Suprapubic skin (tissue), 4 donors: ENCODE measurements at places on chromosomes 4 and X. TPM values are rescaled to one million over a fixed set of nuclear protein-coding genes. Genes with fewer than 3 reads are reported as not detected.

Gene UGT2B17
- not detected for total RNA-seq

GRCh38 chr4:109967798-109968520, 55.3 kb downstream of the EGF start:
- H3K4me1 ChIP-seq = peaks cover 9% of the 10 kb centered on the region
- peak overlapping the region; percentile 39 for H3K27ac ChIP-seq
- H3K36me3 ChIP-seq = no peaks in the 10 kb centered on the region
- H3K27me3 ChIP-seq = no peaks in the 10 kb centered on the region

Gene HEPH
- total RNA-seq = 2.8 TPM

Gene TBX22
- total RNA-seq = not detected

Gene DIPK2B
- 13.3 TPM for total RNA-seq

DNA sequence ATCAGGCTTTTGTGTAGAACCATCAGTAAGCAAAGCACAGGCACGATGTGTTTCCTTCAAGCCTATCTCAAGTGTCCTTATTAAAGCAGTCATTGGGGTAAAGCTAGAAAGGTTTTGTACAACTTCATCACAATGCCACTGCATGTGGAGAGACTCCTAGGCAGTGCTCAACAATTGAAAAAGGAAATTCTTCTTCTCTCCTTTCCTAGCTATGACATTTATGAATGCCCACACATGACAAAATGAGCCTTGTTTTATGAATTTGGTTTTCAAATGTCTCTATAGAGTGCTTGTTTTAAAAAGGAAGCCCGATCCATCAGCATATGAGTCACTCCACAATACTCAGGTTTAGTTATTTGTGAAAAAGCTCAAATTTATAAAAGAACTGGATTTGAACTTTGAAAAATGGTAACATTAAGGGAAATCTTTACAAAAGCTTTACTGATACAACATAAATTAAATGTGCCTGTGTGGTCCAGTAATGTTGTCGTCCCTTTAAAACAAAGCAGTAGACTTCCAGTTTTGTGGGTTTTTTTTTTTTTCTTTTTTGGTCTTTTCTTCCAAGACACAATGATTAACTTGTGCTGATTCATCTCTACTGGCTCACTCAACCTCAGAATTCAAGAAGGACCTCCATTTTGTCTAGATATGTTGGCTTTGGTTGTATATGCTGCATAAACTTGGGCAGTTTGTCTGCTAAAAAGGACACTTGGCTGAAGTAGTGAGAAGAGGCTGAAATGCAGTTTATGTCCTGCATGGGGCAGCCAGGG, 273.8 kb downstream of the GASK1B start:
- no peak overlapping the region for H3K4me3 ChIP-seq
- H3K27ac ChIP-seq = no peak overlapping the region
- no peaks in the 10 kb centered on the region for H3K4me1 ChIP-seq
- no peak for DNase-seq
- H3K27me3 ChIP-seq = no peaks in the 10 kb centered on the region
- no peaks in the 10 kb centered on the region for H3K36me3 ChIP-seq

- no peak for DNase-seq
- H3K4me1 ChIP-seq = no peaks in the 10 kb centered on the region
- no peak overlapping the region for H3K27ac ChIP-seq
Observed at GRCh38 chrX:126695375-126695896, 124.1 kb upstream of the PRR32 start.

Gene GSX2
- not detected for total RNA-seq

Gene ATP7A
- total RNA-seq = 29.9 TPM

GRCh38 chr4:119268466-119268865, 53.5 kb downstream of the FABP2 start:
- H3K4me1 ChIP-seq = peaks cover 2% of the 10 kb centered on the region
- DNase-seq = no peak
- no peak overlapping the region for H3K4me3 ChIP-seq
- peaks cover 47% of the 10 kb centered on the region for H3K36me3 ChIP-seq

Gene HSFX1
- total RNA-seq = 1.3 TPM

GRCh38 chr4:2940267-2941137, 22.7 kb downstream of the NOP14 start:
- peaks cover 31% of the 10 kb centered on the region for H3K4me1 ChIP-seq
- H3K4me3 ChIP-seq = no peak overlapping the region
- H3K36me3 ChIP-seq = peaks cover 80% of the 10 kb centered on the region

Gene SSX4B
- not detected for total RNA-seq

Gene CABS1
- not detected for total RNA-seq

Gene HHIP
- 0.10 TPM for total RNA-seq

DNA sequence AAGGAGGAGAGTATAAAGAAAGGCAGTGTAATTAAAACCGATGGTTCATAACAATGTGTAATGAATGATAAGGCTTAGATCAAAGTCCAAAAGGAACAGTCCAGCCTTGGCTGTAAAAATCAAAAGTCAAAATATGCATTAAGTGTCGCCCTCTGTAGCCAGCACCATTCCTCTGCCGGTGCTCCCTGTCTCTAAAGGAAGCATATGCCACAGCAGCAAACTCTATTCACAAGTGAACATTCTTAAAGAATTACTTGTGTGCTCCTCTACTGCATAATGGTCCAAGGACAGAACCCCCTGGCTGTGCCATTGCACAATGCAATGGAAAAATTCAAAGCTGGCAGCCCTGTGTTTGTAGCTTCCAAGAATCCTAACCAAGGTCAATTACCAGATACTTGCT, 16.3 kb upstream of the MBNL3 start:
- H3K36me3 ChIP-seq = no peaks in the 10 kb centered on the region
- H3K4me1 ChIP-seq = no peaks in the 10 kb centered on the region
- H3K27ac ChIP-seq = no peak overlapping the region
- DNase-seq = no peak
- H3K4me3 ChIP-seq = no peak overlapping the region

- no peak overlapping the region for H3K4me3 ChIP-seq
- H3K27ac ChIP-seq = no peak overlapping the region
- no peaks in the 10 kb centered on the region for H3K27me3 ChIP-seq
- no peaks in the 10 kb centered on the region for H3K36me3 ChIP-seq
- H3K4me1 ChIP-seq = no peaks in the 10 kb centered on the region
- no peak for DNase-seq
Observed at GRCh38 chr4:188719794-188720193, 580.6 kb downstream of the TRIML1 start.

Gene FAM149A
- 2.9 TPM for total RNA-seq

Gene ZBED1
- 52.1 TPM for total RNA-seq

DNA sequence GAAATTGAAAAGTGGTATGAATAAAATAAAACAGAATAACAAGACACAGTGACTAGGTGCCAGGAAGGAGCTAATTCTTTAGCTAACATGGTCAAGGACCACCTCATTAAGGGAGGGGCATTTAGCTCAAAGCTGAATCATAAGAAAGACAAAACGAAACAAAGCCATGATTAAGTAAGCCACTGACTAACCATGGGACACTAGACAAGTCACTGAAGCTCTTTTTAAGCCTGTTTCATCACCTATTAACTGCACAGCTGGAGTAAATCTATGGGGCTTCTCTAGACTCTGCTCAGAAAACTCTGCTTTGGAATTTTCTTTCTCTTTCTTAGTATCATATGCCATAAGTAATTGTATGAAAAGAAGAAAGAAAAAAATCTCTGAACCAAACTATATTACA, 49.8 kb upstream of the C1QTNF7 start:
- H3K4me3 ChIP-seq = no peak overlapping the region
- peak overlapping the region; percentile 32 for H3K27ac ChIP-seq
- no peak for DNase-seq
- H3K27me3 ChIP-seq = no peaks in the 10 kb centered on the region
- H3K4me1 ChIP-seq = peaks cover 20% of the 10 kb centered on the region
- no peaks in the 10 kb centered on the region for H3K36me3 ChIP-seq

Gene RNF175
- not detected for total RNA-seq

DNA sequence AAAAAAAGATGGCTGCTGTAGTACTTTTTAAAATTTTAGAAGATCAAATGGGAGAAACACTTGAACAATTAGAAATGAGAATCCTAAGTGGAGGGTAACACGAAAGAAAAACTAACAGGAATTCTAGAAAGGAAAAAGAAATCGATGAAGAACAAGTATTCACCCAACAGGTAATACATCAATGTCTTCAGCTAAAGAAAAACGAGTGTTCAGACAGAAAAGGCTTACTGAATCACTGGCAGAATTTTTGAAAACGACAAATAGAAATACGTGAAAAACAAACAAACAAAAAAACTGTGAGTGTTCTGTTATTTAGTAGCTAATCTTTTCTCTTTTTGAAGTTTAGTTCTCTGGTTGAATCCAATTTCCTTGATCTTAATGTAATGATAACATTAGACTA, 1.8 kb downstream of the MAD2L1 start:
- peaks cover 22% of the 10 kb centered on the region for H3K4me1 ChIP-seq
- H3K4me3 ChIP-seq = no peak overlapping the region
- no peaks in the 10 kb centered on the region for H3K27me3 ChIP-seq
- DNase-seq = no peak
- H3K27ac ChIP-seq = no peak overlapping the region

Gene ZNF718
- total RNA-seq = 20.5 TPM

DNA sequence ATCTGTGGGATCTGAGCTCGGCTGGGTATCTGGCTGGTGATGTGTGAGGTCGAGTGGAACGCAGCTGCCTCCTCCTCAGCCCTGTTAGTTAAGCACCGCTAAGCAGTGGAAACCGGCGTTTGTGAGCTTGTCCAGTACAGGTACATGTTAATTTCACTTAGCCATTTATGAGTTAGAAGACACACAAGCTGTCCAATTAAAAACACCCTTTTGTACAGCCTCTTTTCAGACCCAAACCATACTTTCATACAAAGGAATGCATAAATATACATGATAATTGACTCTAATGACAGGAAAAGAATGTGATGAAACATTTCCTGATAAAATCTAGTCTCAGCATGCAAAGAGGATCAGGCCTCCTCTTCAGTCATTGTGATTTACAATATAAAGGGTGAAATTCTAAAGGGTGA, 163.6 kb upstream of the FAT1 start:
- no peak overlapping the region for H3K27ac ChIP-seq
- no peak overlapping the region for H3K4me3 ChIP-seq
- no peaks in the 10 kb centered on the region for H3K27me3 ChIP-seq
- no peak for DNase-seq
- H3K4me1 ChIP-seq = peaks cover 4% of the 10 kb centered on the region
- no peaks in the 10 kb centered on the region for H3K36me3 ChIP-seq

Gene ART3
- total RNA-seq = 0.48 TPM

DNA sequence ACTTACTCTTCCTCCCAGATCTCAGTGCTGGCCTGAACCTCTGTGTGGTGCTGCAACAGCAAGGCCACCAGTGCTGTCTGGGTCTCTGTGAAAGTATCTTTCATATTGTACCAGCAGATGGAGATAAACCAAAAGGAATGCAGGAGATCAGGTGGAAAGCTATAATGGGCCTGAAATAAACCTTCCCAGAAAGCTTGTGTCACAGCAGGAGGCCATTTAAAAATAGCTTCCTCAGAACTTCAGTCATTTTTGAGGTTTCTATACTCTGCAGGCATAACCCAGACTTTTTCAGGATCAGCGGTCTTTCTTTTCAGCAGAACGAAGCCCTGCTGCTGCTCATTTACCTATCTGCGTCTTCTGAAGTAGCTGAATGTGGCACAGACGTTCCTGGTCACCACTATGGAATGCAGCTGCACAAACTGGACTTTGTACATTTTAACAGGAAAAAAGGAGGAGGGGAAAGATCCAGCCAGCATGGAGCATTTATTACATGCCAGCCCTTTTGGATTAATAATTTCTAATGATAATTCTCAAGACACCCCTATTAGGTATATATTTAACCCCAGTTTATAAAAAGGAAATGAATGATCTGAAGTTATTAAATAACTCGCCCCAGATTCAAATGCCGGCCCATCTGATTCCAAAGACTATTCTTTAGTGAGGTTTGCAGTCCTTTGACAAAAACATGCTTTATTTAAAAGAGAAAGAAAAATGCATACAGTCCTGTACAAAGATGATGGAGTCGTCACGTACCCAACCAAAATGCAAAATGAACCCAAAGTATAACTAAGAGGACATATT, 119.7 kb downstream of the NFKB1 start:
- H3K36me3 ChIP-seq = peaks cover 15% of the 10 kb centered on the region
- H3K4me3 ChIP-seq = no peak overlapping the region
- no peak for DNase-seq
- H3K27me3 ChIP-seq = no peaks in the 10 kb centered on the region
- no peak overlapping the region for H3K27ac ChIP-seq

Gene CFAP47
- not detected for total RNA-seq

Gene APOO
- total RNA-seq = 11.4 TPM

- H3K27ac ChIP-seq = no peak overlapping the region
- H3K36me3 ChIP-seq = no peaks in the 10 kb centered on the region
- H3K4me3 ChIP-seq = no peak overlapping the region
- no peaks in the 10 kb centered on the region for H3K27me3 ChIP-seq
- no peaks in the 10 kb centered on the region for H3K4me1 ChIP-seq
Observed at GRCh38 chrX:84219551-84219950, 31.6 kb upstream of the RPS6KA6 start.

- no peaks in the 10 kb centered on the region for H3K4me1 ChIP-seq
- no peak for DNase-seq
- no peak overlapping the region for H3K27ac ChIP-seq
Observed at GRCh38 chrX:153306527-153307115, 14.9 kb downstream of the PNMA6F start.

DNA sequence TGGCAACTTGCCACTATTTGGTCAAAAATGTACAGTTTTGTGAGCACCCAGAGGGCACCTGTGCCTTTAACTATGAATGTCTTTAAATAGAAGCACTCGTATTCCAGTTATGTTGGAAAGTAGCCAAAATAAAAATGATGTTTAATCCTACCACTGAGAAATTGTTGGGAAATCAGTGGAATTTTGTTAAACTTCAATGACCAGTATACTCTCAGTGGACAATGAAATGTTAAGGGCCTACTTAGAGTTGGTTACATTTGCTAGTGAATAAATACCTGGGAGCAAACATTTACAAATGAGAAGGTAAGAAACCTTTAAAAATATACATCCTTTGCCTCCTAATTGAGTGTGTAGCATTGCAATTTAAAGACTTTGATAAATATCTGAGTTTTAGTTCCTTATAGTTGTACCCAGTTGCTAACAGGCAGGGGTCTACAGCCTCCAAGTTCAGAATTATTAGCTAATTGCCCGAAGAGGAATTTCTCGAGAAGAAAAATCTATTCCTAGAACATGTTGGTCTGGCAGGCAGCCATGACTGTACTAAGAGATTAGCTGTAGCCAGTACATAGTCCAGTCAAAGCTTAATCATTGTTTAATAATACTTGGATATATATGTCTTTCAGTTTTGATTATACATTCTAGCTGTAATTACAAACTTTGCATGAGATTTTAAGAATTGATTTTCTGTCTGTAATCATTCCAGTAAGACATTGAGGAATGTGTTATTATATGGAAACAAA, 93.2 kb downstream of the IL1RAPL2 start:
- DNase-seq = no peak
- H3K4me3 ChIP-seq = no peak overlapping the region
- H3K27ac ChIP-seq = no peak overlapping the region
- no peaks in the 10 kb centered on the region for H3K27me3 ChIP-seq
- H3K4me1 ChIP-seq = no peaks in the 10 kb centered on the region
- H3K36me3 ChIP-seq = no peaks in the 10 kb centered on the region

GRCh38 chr4:148776941-148777340, 334.7 kb upstream of the NR3C2 start:
- DNase-seq = no peak
- H3K4me1 ChIP-seq = no peaks in the 10 kb centered on the region
- H3K27ac ChIP-seq = no peak overlapping the region
- H3K36me3 ChIP-seq = no peaks in the 10 kb centered on the region
- H3K4me3 ChIP-seq = no peak overlapping the region
